Urothelium cell line (cell line): ENCODE measurements at places on chromosomes 7 and 10.

DNA sequence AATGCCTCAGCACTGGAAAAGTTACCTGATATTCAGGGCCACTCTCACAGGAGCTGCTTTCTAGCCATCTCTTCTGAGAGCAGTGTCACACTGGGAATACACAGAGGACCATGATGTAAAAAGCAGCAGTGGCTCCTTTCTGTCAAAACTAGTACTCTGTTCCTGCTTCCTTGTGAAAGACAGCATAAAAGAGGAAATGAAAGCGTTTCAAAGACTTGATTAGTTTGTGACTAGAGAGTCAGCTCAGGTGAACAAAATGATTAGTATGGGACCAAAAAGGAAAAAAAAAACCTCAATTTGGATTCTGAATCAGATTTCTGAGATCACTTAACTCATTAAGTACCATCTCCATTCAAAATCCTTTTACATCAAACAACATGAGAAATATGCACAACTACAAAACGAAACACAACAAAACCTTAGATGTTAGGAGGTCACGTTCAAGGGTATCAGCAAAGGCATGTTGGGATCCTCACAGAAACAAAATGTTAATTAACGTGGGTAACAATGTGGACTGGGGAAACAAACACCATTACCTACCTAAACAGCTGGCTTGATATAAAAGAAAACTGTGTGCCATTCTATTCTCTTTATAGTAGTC is 103.7 kb downstream of the MACC1 start:
- no peak for DNase-seq

DNA sequence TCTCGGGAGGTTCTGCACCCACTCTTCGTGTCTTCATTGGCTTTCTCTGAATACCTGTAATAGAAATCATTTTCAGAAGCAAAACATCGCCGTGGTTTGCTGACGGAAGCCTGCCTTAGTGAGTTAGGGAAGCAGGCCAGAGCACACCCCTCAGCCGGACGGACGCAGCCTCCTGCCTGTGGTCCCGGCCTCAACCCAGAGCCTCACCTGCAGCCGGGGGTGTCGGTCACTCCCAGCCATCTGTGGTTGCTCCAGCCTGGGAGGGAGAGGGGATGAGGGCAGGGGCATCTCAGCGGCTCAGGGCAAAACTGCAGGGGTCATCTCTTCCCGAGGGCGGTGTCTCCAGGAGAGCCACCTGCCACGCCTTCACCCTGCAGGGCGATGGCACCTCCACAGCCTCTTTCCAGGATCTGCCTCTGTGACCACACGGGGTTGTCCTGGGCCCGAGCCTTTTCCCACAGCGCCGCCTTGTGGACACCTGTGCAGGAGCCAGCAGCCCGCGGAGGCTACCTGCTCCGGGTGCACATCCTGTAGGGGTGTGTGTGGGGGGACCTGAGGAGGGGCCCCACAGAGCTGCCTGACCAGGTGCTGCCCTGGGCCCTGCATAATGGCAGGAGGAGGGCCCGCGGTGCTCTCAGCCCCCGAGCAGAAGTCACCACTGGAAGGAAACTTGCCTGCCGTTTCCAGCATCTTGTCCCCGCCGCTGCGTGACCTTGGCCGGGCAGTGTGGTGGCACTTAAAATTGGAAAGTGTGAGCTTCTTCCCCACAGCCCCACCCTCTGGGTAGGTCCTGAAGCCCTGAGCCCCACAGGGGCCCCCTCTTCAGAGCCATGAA is 21.6 kb upstream of the AP5Z1 start:
- peak; percentile 92 for DNase-seq

DNA sequence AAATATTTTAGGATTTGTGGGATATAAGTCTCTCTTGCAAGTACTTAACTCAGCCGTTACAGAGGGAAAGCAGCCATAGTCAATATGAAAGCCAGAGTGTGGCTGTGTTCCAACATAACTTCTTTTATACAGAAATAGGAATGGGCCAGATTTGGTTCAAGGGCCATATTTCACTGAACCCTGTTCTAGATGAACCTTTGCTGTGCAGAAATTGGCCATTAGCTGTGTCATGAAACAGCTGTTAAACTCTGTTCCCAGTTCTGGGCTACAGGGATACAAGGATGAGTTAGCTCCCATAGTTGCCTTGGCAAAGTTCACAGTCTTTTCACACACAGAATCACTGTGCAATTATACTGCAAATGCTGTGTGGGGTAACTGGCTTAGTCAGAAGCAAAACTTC is 213.9 kb upstream of the LRRN3 start:
- no peak for DNase-seq

- DNase-seq: no peak
Observed at GRCh38 chr10:18650404-18650997, 886 bp downstream of the NSUN6 start.

GRCh38 chr10:34812771-34813170 is 2.3 kb downstream of the PARD3 start:
- DNase-seq: no peak
